ENCODE measurements at places on chromosomes 13 and 19. TPM values are rescaled to one million over a fixed set of nuclear protein-coding genes. Genes with fewer than 3 reads are reported as not detected.
A peak's percentile ranks its signal among the peaks of the same experiment; 100 is the strongest.

GRCh38 chr19:54268936-54269335 lies 11.9 kb upstream of the LILRB5 start:
- H3K4me1 ChIP-seq = no peaks in the 10 kb centered on the region
- DNase-seq = no peak
- peaks cover 21% of the 10 kb centered on the region for H3K27me3 ChIP-seq
- no peak overlapping the region for H3K27ac ChIP-seq
- H3K4me3 ChIP-seq = no peak overlapping the region

- H3K27me3 ChIP-seq = peaks cover 13% of the 10 kb centered on the region
- peaks cover 20% of the 10 kb centered on the region for H3K36me3 ChIP-seq
- H3K4me1 ChIP-seq = no peaks in the 10 kb centered on the region
- peak; percentile 53 for DNase-seq
- no peak overlapping the region for H3K27ac ChIP-seq
Measured at GRCh38 chr19:2246801-2247361, 2.2 kb upstream of the AMH start.

DNA sequence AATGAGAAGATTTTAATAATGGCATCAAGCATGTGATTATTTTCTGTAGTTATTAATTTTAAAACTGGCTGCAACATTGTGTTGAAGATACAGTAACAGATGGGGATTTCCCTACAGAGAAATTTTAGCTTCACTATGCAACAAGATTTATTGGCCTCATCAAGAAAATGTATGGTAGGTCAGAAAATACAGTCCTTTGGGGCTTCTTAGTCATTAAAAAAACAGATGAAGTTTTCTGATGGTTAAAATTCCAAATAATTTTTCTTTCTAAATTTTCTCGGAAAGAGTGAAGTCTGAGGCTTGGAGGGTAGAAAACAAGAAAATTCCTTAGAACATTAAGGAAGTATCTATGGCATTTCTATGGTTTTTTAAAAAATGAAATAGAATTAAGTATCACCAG lies 1790.8 kb upstream of the PCDH20 start:
- H3K27me3 ChIP-seq = no peaks in the 10 kb centered on the region
- DNase-seq = no peak
- no peaks in the 10 kb centered on the region for H3K4me1 ChIP-seq
- no peak overlapping the region for H3K4me3 ChIP-seq
- H3K36me3 ChIP-seq = no peaks in the 10 kb centered on the region
- no peak overlapping the region for H3K27ac ChIP-seq

PTH2 gene
- total RNA-seq = not detected

GRCh38 chr13:29679396-29680053 lies 84.0 kb upstream of the SLC7A1 start:
- H3K4me3 ChIP-seq = no peak overlapping the region
- H3K27me3 ChIP-seq = no peaks in the 10 kb centered on the region
- H3K4me1 ChIP-seq = peaks cover 35% of the 10 kb centered on the region
- H3K27ac ChIP-seq = no peak overlapping the region
- no peak for DNase-seq

- no peak overlapping the region for H3K27ac ChIP-seq
- no peak overlapping the region for H3K4me3 ChIP-seq
- no peak for DNase-seq
- H3K36me3 ChIP-seq = no peaks in the 10 kb centered on the region
- peaks cover 4% of the 10 kb centered on the region for H3K4me1 ChIP-seq
- H3K27me3 ChIP-seq = no peaks in the 10 kb centered on the region
Measured at GRCh38 chr13:84413016-84413415, 530.7 kb upstream of the SLITRK1 start.

DNA sequence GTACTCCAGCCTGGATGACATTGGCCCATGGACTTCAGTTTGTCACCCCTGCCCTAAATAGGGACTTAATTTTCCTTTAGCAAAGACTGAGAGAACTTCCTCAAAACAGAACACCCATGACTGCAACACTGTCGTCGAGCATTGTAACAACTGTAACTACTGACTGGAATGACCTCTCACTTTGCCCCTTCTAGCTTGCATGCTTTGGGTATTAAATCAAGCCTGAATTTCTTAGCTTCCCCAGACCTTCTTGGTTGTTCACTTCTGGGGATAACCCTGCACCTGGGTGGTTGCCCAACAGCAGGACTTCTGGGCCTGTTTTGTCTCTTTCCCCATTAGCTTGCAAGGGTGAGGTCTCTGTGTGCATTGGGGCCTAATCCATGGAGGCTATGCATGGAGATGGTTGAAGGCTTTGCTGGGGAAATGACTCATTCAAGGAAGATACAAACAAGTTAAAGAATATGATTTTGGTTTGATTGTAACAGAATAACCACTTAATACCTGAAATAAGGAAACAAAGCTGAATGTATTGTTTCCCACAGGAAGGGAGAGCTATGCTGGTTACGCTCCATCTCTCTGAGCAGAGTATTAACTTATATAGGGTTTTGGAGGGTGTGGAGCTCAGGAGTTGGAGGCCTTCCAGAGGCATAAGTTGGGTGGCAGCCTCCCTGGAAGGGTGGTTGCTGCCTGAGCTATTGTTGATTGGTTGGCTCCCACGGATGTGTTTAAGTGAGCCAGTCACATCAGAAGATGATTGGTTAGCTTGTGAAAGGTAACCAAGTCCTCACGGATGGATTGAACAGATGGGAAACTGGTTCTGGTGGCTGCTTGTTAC lies 34.7 kb upstream of the UBAC2 start:
- no peak overlapping the region for H3K4me3 ChIP-seq
- no peak for DNase-seq
- no peak overlapping the region for H3K27ac ChIP-seq
- peaks cover under 1% of the 10 kb centered on the region for H3K27me3 ChIP-seq
- no peaks in the 10 kb centered on the region for H3K4me1 ChIP-seq

GRCh38 chr19:39308531-39309304 lies 11.9 kb downstream of the LRFN1 start:
- no peaks in the 10 kb centered on the region for H3K36me3 ChIP-seq
- H3K27me3 ChIP-seq = peaks cover 48% of the 10 kb centered on the region
- no peak overlapping the region for H3K4me3 ChIP-seq
- no peak overlapping the region for H3K27ac ChIP-seq

- no peaks in the 10 kb centered on the region for H3K4me1 ChIP-seq
- H3K27ac ChIP-seq = no peak overlapping the region
- no peak for DNase-seq
- no peaks in the 10 kb centered on the region for H3K27me3 ChIP-seq
- no peak overlapping the region for H3K4me3 ChIP-seq
- H3K36me3 ChIP-seq = no peaks in the 10 kb centered on the region
Measured at GRCh38 chr19:16026756-16027155, 49.5 kb upstream of the TPM4 start.

- H3K27me3 ChIP-seq = no peaks in the 10 kb centered on the region
- no peak overlapping the region for H3K27ac ChIP-seq
- H3K36me3 ChIP-seq = no peaks in the 10 kb centered on the region
- H3K4me1 ChIP-seq = no peaks in the 10 kb centered on the region
Measured at GRCh38 chr13:33612641-33613638, 205.0 kb upstream of the RFC3 start.

- H3K27ac ChIP-seq = no peak overlapping the region
- H3K4me1 ChIP-seq = peaks cover 10% of the 10 kb centered on the region
- no peaks in the 10 kb centered on the region for H3K27me3 ChIP-seq
- H3K4me3 ChIP-seq = no peak overlapping the region
Measured at GRCh38 chr19:16566161-16566560, 6.1 kb downstream of the SLC35E1 start.

DNA sequence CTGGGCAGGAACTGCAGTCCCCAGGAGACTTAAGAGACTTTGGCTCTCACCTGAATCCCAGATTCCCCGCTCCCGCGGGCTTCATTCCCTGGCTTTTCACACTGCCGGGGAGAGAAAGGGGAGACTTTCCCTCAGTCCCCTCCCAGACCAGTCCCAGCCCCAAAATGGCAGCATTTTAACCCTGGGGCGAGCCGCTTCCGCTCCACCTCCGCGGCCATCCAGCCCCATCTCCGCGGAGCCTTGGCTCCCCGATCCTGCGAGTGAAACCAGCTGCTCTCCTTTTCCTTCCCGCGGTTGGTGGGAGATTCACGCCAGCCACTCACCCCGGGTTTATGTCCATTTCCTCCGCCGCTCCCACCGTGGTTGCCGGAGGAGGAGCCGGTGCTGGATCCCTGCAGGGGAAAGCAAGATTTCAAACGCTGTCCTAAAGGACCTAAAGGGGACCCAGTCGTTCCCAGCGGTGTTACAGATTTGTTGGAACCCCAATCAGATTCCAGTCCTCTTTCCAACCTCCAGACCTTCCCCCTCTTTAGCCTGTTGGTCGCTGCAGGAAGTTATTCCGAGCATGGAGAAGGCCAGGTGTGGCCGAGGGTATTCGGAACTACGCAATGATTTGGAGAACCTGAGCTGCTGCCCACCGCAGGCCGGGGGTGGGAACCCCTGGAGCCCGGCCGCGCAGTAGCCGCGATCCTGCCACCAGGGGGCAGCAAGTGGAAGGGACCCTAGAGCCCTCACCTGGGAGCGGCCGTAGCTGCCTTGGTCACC lies 3.4 kb downstream of the DMKN start:
- H3K27me3 ChIP-seq = no peaks in the 10 kb centered on the region
- peak; percentile 64 for DNase-seq
- no peaks in the 10 kb centered on the region for H3K36me3 ChIP-seq
- peaks cover 16% of the 10 kb centered on the region for H3K4me1 ChIP-seq
- H3K4me3 ChIP-seq = peak overlapping the region; percentile 75

- no peaks in the 10 kb centered on the region for H3K4me1 ChIP-seq
- peaks cover 9% of the 10 kb centered on the region for H3K36me3 ChIP-seq
- no peak overlapping the region for H3K4me3 ChIP-seq
- no peaks in the 10 kb centered on the region for H3K27me3 ChIP-seq
- H3K27ac ChIP-seq = no peak overlapping the region
Measured at GRCh38 chr13:27667946-27668345, 46.3 kb downstream of the POLR1D start.

GRCh38 chr19:16922592-16922934 lies 33.8 kb downstream of the F2RL3 start:
- H3K36me3 ChIP-seq = no peaks in the 10 kb centered on the region
- no peak for DNase-seq
- H3K27me3 ChIP-seq = 0 out of 2 replicates have a peak, but pooled peaks cover 6% of the 10 kb centered on the region
- H3K4me1 ChIP-seq = no peaks in the 10 kb centered on the region

DNA sequence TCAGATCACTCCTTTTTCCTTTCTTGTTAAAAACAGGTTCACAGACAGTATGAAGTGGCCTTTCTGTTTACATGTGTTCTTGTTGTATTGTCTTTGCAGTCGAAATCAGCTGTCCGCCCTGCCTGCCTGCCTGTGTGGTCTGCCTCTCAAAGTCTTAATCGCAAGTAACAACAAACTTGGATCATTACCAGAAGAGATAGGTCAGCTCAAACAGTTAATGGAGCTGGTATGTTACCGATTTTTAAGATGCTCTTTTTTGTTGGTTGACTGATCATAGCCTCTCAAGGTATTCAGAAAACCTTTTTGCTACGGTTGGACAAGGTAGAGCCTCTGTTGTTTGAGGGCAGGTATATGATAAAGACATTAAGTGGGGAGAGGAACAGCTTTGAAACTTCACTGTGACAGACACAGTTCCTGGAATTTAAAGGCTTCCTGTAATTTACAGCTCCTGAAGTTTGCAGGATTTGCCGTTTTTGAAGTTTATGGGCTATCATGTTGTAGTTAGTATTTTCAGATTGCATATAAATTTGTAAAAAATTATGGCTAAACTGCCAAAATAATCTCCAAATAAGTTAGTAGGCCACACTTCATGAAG lies 116.1 kb downstream of the LRCH1 start:
- no peaks in the 10 kb centered on the region for H3K27me3 ChIP-seq
- no peak overlapping the region for H3K4me3 ChIP-seq
- no peaks in the 10 kb centered on the region for H3K36me3 ChIP-seq

DNA sequence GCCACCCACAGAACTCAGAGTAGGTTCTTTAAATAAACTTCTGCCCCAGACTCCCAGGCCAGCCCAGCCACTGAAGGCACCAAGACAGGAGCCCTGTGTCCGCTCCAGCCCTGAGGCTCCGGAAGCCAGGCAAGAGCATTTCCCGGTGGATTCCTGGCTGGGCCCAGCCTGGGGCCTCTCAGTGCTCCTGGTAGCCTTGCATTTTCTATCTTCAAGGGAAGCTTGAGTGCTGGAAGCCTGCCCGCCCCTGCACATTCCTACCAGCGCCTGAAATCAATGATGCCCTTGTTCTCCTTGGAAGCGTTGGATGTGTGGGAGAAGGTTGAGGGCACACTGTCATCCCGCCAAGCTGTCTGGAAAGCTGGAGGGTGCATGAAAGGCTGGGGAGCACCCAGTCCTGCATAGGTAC lies 70.3 kb downstream of the ALOX5AP start:
- peaks cover 38% of the 10 kb centered on the region for H3K4me1 ChIP-seq
- DNase-seq = no peak
- H3K27me3 ChIP-seq = no peaks in the 10 kb centered on the region

GRCh38 chr19:48469289-48469881 lies at the start of gene CYTH2:
Gene CYTH2, plus strand, starts transcription at chr19:48469369. Its CDS starts 139 bp downstream, at chr19:48469508.
- DNase-seq = peak; percentile 89
- peaks cover 12% of the 10 kb centered on the region for H3K4me1 ChIP-seq
- no peaks in the 10 kb centered on the region for H3K27me3 ChIP-seq
- H3K36me3 ChIP-seq = peaks cover 37% of the 10 kb centered on the region
- peak within 1 kb of the TSS; percentile 80 for H3K4me3 ChIP-seq

NKPD1 gene
- 0.25 TPM for total RNA-seq

GRCh38 chr19:40312533-40312932 lies 27.4 kb upstream of the AKT2 start:
- H3K36me3 ChIP-seq = no peaks in the 10 kb centered on the region
- H3K27me3 ChIP-seq = no peaks in the 10 kb centered on the region
- no peak for DNase-seq
- no peaks in the 10 kb centered on the region for H3K4me1 ChIP-seq
- H3K4me3 ChIP-seq = no peak overlapping the region
- H3K27ac ChIP-seq = no peak overlapping the region

DNA sequence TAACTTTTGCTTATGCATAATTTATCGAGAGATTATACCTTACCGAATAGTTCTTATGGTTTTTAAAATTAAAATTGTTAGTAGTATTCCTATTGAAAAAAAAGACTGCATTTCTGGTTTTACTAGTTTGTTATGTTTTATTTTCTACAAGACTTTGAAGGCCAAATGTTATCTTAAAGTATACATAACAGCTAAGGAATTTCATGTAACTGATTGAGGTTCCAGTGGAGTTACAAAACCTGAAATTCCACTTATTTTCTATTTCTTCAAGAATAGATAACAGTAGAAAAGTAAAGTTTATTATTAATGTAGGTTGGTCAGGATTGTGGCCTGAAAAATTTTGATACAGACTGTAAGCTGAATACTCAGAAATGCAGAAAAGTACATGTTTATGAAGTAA lies 1216.0 kb upstream of the PCDH20 start:
- H3K27ac ChIP-seq = no peak overlapping the region
- DNase-seq = no peak
- no peaks in the 10 kb centered on the region for H3K36me3 ChIP-seq
- no peaks in the 10 kb centered on the region for H3K27me3 ChIP-seq
- no peak overlapping the region for H3K4me3 ChIP-seq

ZNF763 gene
- total RNA-seq = 0.63 TPM

- no peaks in the 10 kb centered on the region for H3K36me3 ChIP-seq
- H3K4me1 ChIP-seq = peaks cover 26% of the 10 kb centered on the region
- DNase-seq = no peak
- H3K27me3 ChIP-seq = no peaks in the 10 kb centered on the region
- H3K27ac ChIP-seq = no peak overlapping the region
Measured at GRCh38 chr13:43264458-43264857, 241.1 kb downstream of the DNAJC15 start.

All from GM23248 (cell line).